ENCODE measurements at places on chromosomes 7 and 10.

GRCh38 chr7:122886357-122887081 is at the start of gene CADPS2:
Gene CADPS2 (minus strand): TSS chr7:122886460. CDS start chr7:122886337, 123 bp downstream.
- H3K36me3 ChIP-seq: no peaks in the 10 kb centered on the region
- no peaks in the 10 kb centered on the region for H3K27me3 ChIP-seq
- peak within 1 kb of the TSS; percentile 82 for H3K27ac ChIP-seq
- H3K4me3 ChIP-seq: peak within 1 kb of the TSS; percentile 48
- H3K4me1 ChIP-seq: no peaks in the 10 kb centered on the region

GRCh38 chr7:100486753-100487446 is 3.2 kb downstream of the NYAP1 start:
- H3K4me3 ChIP-seq: no peak overlapping the region
- H3K27ac ChIP-seq: no peak overlapping the region
- H3K27me3 ChIP-seq: peaks cover 2% of the 10 kb centered on the region
- no peak for DNase-seq
- H3K36me3 ChIP-seq: no peaks in the 10 kb centered on the region

- DNase-seq: no peak
- H3K4me3 ChIP-seq: no peak overlapping the region
- no peak overlapping the region for H3K27ac ChIP-seq
- no peaks in the 10 kb centered on the region for H3K4me1 ChIP-seq
- H3K36me3 ChIP-seq: no peaks in the 10 kb centered on the region
- peaks cover 3% of the 10 kb centered on the region for H3K27me3 ChIP-seq
These were observed 5.9 kb upstream of the CAV1 start for GRCh38 chr7:116518961-116519360.

DNA sequence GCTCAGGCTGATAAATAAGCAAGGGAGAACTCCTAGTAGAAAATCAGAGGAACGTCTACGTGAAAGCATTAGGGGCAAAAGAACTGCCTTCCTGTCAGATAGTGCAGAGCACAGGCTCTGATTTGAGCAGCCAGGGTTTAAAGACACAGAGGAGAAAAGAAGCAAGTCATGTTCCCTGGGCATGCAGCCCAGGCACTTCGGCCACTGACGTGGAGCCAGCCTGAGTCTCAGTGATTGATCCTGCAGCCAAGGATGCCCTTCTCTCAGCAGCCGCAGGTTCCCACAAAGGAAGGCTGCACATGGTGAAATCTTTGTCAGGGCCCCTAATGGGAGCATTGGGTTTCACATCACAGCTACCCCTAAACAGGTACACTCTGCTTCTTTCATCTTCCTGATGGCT is 161.7 kb upstream of the HPS1 start:
- no peaks in the 10 kb centered on the region for H3K36me3 ChIP-seq
- H3K4me1 ChIP-seq: no peaks in the 10 kb centered on the region
- H3K27ac ChIP-seq: no peak overlapping the region
- H3K27me3 ChIP-seq: peaks cover 3% of the 10 kb centered on the region

GRCh38 chr7:129351320-129351719 is 82.9 kb upstream of the STRIP2 start:
- no peaks in the 10 kb centered on the region for H3K4me1 ChIP-seq
- H3K27ac ChIP-seq: no peak overlapping the region
- no peaks in the 10 kb centered on the region for H3K36me3 ChIP-seq
- no peaks in the 10 kb centered on the region for H3K27me3 ChIP-seq
- DNase-seq: no peak
- H3K4me3 ChIP-seq: no peak overlapping the region

- no peaks in the 10 kb centered on the region for H3K36me3 ChIP-seq
- DNase-seq: peak; percentile 36
- H3K4me1 ChIP-seq: no peaks in the 10 kb centered on the region
- H3K27me3 ChIP-seq: no peaks in the 10 kb centered on the region
- H3K4me3 ChIP-seq: no peak overlapping the region
These were observed 72.8 kb downstream of the CCNY start for GRCh38 chr10:35409094-35409582.

DNA sequence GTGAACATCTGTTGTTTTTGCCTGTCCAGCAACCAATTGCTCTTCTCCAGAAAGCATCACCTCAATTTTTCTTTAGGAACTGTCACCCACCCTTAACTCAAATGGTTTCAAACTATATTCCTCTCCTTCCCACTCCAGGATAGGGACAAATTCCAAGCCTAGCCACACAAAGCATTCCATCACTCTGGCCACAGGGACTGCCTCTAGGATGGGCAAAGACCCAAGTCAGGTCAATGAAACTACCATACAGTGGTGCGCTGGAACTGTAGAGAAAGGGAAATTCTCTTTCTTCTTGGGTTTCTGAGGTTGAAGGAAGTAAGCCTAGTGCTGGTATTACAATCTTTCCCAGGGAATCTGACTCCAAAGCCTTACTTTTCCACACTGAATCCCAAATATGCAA is 3.6 kb downstream of the MICU1 start:
- DNase-seq: no peak
- H3K4me3 ChIP-seq: no peak overlapping the region
- H3K27ac ChIP-seq: no peak overlapping the region

DNA sequence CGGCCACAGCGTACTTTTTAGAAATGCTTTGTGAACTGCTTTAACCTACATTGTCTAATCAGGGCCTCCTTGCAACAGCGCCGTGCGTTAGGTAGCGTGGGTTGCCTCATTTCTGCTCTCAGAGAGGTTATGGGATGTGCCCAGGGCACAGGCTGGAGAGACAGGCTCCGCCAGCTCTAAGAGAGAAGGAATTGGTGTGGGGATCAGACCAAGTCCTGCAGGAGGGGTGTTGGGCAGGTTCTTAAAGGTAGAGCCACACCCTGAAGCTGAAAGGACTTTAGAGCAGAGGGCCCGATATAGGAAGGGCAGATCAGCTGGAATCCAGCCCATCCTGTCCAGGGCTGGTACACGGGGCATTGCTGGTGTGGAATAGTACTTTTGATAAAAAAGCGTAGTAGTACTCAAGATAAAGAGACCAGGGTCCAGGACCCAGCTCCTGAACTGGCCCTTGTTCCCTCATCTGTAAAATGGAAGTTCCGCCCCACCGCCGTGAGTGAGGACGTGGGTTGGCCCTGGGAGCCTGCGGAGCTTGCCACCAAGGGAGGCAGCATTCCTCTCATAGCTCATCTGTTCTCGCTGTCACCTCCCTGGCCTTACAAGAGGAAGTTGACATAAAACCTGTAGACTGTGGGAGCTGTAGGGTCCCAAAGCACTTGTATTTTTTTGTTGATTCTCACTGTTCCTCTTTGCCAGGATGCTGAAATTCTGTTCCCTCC is 37.2 kb downstream of the TMEM120A start:
- peaks cover 5% of the 10 kb centered on the region for H3K36me3 ChIP-seq
- peak; percentile 90 for DNase-seq

GRCh38 chr10:79092292-79092896 is 23.6 kb downstream of the ZMIZ1 start:
- no peaks in the 10 kb centered on the region for H3K36me3 ChIP-seq
- H3K4me1 ChIP-seq: peaks cover 10% of the 10 kb centered on the region
- no peak overlapping the region for H3K27ac ChIP-seq
- no peak for DNase-seq

DNA sequence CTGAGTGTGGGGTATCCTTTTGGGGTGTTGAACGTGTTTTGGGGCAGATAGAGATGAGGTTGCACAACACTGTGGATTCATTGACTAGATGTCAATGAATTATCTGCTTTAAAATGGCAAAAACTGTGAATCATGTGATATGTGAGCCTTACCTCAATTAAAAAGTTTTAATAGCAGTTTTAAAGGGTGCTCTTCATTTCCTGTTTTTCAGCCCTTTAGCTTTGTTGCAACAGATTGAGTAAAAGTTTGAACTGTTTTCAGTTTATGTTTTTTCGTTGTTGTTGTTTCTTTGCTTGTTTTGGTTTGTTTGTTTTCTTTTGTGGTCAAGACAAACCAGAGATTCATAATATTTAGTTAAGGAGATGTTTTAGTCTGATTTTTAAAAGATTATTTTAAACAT is 9.4 kb downstream of the TAS2R41 start:
- no peak overlapping the region for H3K4me3 ChIP-seq
- no peaks in the 10 kb centered on the region for H3K27me3 ChIP-seq
- H3K36me3 ChIP-seq: no peaks in the 10 kb centered on the region
- no peak for DNase-seq
- no peak overlapping the region for H3K27ac ChIP-seq

GRCh38 chr7:95454438-95455045 is 19.7 kb upstream of the PON2 start:
- no peak for DNase-seq
- no peaks in the 10 kb centered on the region for H3K36me3 ChIP-seq
- no peaks in the 10 kb centered on the region for H3K4me1 ChIP-seq
- no peak overlapping the region for H3K4me3 ChIP-seq

- no peak overlapping the region for H3K4me3 ChIP-seq
- H3K27me3 ChIP-seq: peaks cover 16% of the 10 kb centered on the region
- DNase-seq: peak; percentile 4
- H3K36me3 ChIP-seq: no peaks in the 10 kb centered on the region
- H3K27ac ChIP-seq: no peak overlapping the region
- H3K4me1 ChIP-seq: no peaks in the 10 kb centered on the region
These were observed 2.5 kb upstream of the TMEM178B start for GRCh38 chr7:141071260-141071854.

DNA sequence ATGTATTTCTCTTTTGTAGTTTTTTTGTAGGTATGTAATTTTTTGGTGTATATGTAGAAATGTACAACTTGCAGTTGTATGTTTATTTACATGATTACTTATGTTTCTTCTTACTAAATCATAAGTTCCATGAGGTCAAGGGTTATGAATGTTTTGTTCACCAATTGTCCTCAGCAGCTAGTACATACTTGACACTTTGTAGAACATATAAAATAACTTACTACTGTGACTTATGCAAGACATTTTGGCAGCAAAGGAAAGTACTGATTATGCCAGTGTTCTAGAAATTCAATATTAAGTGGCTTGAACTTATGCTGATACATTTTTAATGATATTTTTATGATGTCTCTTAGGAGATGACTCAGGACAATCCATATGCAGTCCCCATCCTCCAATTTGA is 209.6 kb downstream of the DKK1 start:
- no peaks in the 10 kb centered on the region for H3K27me3 ChIP-seq
- no peak for DNase-seq
- no peak overlapping the region for H3K4me3 ChIP-seq
- no peaks in the 10 kb centered on the region for H3K4me1 ChIP-seq
- H3K27ac ChIP-seq: no peak overlapping the region

- H3K27ac ChIP-seq: no peak overlapping the region
- H3K4me3 ChIP-seq: no peak overlapping the region
- DNase-seq: no peak
- H3K36me3 ChIP-seq: no peaks in the 10 kb centered on the region
These were observed 50.0 kb downstream of the MGMT start for GRCh38 chr10:129516846-129517679.

DNA sequence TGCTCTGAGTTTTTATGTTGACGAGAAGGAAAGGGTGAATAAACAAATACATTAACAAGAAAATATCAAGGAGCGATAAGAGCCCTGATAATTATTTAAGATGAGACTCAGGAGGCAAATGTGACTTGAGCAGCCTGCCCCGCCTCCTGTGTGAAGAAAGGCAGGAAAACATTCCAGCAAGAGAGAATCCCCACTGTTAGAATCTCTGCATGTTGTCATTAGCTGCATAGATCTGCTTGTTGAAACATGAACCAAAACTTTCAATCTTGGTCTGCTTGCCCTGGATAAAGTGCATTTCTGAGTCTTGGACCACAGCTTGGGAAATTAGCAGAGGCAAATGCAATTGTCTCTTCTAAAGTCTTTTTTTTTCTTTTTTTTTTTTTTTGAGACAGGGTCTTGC is 120.0 kb downstream of the DPP6 start:
- H3K36me3 ChIP-seq: no peaks in the 10 kb centered on the region
- no peak overlapping the region for H3K27ac ChIP-seq
- no peaks in the 10 kb centered on the region for H3K4me1 ChIP-seq
- H3K4me3 ChIP-seq: no peak overlapping the region
- no peaks in the 10 kb centered on the region for H3K27me3 ChIP-seq

DNA sequence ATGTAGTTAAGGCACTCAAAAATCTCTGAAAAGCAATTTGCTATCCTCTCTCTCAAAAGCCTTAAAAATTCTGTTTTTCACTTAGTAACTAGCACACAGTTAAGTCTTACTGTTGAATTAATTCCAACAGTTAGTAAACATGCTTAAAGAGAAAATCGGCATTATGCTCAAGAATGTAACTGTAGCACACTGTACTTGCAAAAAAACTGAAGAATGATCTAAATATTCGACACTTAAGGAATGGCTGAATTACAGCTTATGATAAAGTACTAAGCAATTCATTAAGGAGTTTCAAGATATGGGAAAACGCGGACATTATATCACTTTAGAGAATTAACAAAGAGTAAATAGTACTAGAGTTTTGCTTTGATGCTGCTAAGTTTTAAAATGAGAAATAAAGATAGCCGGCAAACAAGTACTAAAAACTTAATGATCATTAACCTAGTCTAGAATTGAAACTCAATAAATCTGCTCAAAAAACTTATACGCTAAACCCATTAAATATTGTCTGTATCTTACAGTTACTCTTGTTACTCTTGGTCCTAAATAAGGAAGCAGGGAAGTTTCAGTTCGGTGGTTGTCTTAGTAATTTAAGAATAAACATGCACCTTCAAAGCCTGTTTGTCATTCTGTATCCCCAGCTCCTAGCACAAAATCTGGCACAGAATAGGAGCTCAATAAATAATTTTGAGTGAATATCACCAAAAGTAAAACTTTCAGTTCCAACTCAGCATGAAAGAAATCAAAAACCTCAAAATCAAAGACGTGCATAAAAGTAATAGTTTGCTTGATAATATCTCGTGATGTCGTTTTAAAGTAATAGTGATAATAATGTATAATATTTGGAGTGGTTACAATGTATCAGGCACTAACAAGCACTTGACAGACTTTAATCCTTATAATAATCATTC is 1.2 kb downstream of the TRDMT1 start:
- no peaks in the 10 kb centered on the region for H3K27me3 ChIP-seq
- H3K36me3 ChIP-seq: no peaks in the 10 kb centered on the region
- DNase-seq: no peak

GRCh38 chr7:134651991-134652390 is 5.3 kb downstream of the BPGM start:
- H3K27ac ChIP-seq: no peak overlapping the region
- no peak for DNase-seq
- no peaks in the 10 kb centered on the region for H3K36me3 ChIP-seq
- H3K4me1 ChIP-seq: no peaks in the 10 kb centered on the region
- no peak overlapping the region for H3K4me3 ChIP-seq

DNA sequence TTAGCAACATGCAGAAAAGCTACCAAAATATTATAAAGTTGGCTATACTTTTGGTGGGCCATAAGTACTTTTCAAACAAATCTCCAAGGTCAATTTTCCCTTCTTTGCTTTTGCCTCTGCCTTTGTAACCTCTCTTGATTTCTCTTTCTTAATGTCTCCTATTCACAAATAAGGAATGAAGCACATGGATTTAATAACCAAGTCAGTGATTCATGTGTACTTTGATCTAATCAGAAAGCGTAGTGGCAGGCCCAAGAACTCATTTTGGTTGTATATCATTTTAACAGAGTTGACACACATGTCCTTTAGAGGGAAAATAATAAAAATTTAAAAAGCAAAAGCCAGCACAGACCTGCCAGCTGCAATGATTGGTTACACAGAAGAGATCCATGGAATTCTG is 93.7 kb downstream of the FZD1 start:
- no peak for DNase-seq
- no peaks in the 10 kb centered on the region for H3K36me3 ChIP-seq
- H3K4me1 ChIP-seq: no peaks in the 10 kb centered on the region
- no peak overlapping the region for H3K4me3 ChIP-seq

- no peak for DNase-seq
- H3K36me3 ChIP-seq: no peaks in the 10 kb centered on the region
- H3K4me3 ChIP-seq: no peak overlapping the region
- no peaks in the 10 kb centered on the region for H3K4me1 ChIP-seq
These were observed 20.6 kb downstream of the RBM20 start for GRCh38 chr10:110664483-110665420.
